ENCODE measurements at places on chromosomes 6 and 20. TPM values are rescaled to one million over a fixed set of nuclear protein-coding genes. Genes with fewer than 3 reads are reported as not detected.

DNA sequence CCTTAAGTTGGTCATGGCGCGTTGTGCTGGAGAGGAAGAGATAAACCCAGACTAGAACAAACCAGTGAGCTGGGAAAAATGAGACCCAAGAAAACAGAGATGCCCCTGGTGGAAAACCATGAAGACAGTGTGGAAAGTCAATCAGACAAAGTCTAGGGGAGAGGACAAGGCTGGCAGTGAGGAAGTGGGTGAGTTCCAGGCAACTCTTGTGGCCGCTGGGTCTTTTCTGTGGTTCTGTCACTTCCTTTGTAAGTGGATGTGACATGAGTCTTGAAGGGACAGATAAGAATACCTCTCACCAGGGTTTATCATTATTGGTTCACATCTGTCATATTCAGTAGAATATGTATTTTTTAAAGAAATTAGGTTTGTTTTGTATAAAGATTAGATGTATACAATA, 738.4 kb downstream of the DHX35 start:
- DNase-seq = no peak

GRCh38 chr6:162409741-162410691, 317.6 kb downstream of the PRKN start:
- no peak for DNase-seq

DNA sequence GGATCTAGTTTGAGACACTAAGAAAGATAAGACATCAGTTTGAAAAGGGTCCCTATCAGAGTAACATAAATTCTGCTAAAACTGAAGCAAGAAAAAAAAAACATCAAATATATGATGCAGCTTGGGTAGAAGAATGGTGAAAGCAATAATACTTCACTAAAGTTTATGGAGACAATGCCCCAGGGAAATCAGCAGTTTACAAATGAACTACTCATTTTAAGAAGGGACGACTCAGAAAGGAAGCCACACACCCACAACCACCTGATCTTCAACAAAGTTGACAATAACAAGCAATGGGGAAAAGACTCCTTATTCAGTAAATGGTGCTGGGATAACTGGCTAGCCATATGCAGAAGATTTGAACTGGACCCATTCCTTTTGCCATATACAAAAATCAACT, 143.5 kb downstream of the TPBG start:
- no peak for DNase-seq

GRCh38 chr20:21048841-21049273, 57.3 kb downstream of the LINC00237 start:
- DNase-seq = peak; percentile 8

DNA sequence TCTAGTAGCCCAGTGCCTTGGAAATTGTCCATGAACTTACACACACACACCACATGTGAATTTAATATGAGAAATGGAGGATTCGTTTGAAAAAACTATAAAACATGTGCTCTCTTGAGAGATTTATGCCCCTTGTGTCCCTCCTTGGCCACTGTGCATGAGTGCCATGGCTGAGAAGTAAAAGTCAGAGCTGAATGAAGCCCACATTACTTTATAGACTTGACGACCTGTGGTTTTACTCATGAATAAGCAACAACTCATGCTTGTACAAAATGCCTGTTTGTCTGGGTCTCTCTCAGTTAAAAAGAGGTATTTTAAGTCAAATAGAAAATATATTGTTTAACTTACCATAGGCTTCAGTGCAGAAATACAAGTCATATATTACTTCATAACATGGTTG, 102.7 kb downstream of the KCNQ5 start:
- no peak for DNase-seq

DNA sequence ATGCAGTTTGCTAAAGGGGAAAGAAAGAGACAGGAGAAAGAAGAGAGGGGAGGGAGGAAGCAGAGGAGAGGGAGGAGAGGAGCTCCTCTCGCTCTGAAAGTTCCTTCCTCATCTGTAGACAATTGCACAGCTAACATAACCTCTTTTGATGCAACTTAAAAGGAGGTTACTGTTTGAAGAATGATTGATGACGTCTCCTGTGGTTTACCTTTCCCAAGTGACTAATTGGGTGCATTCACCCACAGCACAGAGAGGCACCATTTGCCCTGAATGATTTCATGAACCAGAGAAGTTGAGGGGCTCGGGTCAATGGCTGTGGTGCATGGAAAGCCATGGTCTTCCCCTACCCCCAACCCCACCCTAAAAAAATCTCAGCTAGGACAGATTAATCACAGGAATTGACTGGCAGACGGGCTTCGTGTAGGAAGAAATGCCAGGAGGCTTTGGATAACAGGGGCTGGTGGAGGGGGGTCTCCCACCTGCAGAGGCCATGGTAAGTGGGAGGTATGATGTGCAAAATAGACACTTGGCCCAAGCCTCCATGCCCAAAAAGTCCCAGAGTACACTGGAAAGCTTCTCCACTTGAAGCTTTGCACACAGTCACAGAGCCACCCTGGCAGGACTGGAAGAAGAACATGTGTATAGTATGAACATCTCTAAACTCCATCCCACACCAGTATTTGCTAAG, 213.7 kb downstream of the ANKRD60 start:
- peak; percentile 41 for DNase-seq

DNA sequence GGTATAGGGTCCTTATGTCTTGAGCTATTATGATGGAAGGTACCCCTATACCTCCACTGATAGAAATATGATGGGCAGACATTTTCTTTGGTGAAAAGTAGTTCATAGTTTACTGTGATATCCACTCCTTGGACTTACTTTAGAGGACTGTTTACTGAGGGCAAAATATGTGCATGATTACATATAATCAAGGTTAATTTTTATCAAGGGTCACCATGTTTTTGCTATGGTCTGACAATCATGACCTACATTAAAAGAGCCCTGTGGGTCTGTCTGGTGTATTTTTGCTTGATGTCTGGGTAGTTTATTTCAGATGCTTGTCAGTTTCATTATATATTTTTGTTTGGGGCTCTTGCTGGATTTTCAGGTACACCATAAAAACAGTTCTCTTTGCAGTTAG, 40.1 kb downstream of the CDKAL1 start:
- no peak for DNase-seq

- no peak for DNase-seq
These were observed 102.2 kb upstream of the AKAP12 start for GRCh38 chr6:151137542-151137941.

DNA sequence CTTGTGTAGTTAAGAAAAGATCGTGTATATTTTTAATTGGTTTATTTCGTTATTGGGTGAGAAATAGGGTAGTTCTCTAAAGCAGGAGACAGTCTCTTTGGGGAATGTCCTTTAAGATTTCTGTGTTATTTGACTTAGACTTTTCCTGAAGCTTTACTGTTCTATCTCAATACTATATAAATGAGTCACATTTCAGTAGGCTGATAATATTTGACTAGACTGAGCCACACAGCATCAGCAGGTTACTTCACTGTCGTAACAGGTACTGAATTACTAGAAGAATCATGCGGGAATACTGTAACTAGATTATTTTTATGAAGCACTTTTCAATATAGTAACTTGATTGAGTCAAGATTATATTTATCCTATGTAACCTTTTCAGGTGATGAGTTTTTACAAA, 1.4 kb downstream of the SMAP1 start:
- no peak for DNase-seq

DNA sequence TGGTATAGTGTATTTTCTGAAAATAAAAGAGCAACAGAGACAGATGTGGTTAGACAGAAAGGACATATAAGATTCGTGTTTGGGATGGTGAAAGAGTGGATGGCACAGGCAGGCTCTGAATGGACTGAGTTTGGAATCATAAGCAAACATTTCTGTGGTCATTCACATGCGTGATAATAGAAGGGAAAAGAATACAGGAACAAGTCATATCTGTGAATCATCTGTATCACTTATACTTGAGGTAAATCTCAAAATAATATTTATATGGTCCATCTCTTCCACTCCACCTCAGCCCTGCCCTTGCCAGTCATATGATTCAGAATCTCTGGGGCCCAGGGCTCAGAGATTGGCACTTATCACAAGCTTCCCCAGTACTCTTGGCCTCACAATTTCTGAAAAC, 535.1 kb downstream of the BCKDHB start:
- no peak for DNase-seq

DNA sequence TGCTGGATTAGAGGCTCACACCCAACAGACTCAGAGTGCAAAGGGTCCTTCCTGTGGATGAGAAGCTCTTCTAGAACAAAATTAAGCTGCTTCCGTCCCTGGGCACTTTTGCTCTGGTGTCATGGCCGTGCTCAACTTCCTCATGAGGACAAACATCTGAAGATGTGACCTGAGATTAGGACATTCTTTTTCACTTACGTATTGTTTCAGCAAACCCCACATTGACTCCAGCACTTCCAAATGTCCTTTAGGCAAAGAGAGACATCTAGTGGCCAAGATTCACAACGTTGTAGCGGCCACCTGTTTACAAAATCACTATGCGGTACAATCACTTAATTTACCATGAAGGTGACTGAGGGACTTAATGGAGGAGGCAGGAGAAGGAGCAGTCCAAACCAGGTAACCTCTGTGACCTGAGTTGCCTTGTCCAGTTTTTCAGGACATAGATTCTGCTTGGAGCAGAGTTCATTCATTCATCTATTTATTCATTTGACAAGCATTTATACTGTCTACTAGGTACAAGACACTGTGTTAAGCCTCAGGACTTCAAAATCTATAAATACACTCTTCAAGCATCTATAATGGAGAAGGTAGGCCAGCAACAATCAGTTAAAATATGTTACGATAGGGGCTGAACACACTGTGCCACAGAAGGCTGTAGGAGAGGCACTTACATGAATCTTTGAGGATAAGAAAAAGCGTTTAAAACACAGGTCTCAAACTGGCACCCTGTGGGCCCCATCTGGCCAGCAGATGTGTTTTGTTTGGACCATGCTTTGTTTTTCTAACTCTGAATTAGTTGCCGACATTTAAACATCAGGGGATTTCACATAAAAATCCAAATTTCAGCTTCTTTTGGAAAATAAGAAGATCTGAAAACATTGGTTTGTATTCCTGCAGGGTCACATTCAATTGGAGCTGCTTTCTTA, 5.6 kb upstream of the ADGRF1 start:
- peak; percentile 47 for DNase-seq

DNA sequence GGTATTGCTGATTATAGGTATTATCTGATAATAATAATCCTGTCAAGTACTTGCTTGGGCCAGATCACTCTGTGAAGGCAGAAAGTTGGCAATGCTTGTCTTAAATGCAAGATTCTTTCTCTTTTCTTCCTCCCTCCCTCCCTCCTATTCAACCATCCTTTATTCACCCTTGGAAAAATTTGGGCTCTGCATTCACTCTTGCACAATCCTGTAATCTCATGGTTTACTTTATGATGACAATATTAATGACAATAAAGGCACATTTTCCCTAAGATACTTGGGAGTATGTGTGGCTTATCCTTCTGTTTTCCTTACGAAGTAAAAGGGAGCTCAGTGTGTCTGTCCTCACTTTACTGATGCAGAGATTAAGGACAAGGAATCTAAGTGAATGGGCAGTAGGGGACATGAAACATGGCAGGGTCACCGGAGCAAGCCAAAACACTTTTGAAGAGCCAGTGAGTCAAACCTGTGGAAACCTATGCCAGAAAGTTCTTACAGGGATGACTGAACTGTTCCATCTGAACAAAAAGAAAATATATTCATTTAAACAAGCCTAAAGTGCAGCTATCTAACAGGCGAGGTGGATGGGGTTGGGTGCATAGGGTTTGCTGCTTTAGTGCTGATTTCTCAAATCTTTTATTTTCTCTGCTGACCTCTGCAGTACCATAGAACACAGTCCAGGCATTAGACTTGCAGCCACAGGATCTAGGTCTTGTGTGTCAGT, 14.6 kb upstream of the RIPOR2 start:
- DNase-seq = no peak

DNA sequence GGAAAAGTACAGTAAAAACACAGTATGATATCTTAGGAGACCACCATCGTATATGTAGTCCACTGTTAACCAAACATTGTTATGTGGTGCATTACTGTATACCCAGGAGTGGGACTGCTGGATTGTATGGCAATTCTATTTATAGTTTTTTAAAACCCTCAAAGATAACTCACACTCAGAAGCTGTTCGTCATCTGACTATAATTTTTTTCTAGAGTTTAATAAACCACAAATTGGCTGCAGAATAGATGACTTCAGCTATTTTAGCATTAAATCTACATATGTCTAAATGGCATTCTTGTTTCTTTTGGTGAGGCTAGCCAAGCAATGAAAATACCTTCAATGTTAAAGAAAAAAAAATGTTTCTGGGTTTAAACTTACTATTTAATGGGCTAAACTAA, 134.2 kb upstream of the BMP5 start:
- DNase-seq = no peak

DNA sequence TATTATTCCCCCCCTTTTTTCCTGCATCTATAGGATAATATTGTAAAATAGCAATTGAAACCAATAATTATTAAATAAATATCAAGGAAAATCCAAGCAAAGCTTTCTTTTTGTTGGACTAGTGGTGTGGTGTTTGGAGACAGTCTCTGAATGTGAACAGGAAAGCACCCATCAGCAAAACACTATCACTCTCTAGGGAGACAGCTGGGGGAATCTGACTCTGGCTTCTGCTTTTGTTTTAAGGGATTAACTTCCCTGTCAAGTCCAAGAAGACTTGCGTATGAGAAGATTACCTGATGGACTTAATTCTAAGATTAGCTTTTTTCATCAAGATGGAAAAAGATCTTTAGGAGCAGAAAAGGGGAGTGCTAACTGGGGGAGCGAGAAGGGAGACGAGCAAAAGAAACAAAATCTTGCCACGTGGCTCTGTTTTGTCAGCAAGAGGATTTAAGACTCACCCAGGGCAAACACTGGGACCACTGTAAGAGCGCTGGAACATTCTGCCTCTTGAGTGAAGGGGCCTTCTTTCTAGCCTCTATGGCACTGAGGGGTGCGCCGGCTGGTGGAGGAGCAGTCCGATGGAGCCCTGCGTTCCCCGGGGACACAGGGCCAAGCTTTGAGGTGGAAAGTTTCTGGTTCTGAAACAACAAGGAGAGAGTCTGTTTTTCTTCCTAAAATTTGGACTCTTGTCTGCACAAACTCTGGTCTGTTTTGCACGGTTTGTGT, 570 bp downstream of the TULP4 start:
- no peak for DNase-seq

DNA sequence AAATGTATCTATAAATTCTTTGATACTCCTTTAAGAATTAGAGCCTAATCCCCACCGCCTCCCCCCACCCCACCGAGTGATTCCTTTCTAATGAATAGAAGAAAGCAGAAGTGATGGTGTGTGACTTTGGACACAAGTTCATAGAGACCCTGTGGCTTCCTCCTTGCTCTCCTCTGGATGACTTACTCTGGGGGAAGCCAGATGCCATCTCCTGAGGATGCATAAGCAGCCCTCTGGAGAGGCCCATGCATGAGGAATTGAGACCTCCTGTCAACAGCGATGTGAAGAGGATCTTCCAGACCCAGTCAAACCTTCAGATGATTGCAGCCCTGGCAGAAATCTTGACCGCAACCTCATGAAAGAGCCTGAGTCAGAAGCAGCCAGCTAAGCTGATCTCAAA, 21.1 kb downstream of the AHCY start:
- DNase-seq = no peak

- no peak for DNase-seq
These were observed 224.9 kb downstream of the IBTK start for GRCh38 chr6:82022614-82023129.

Gene C6orf132
- polyA plus RNA-seq = 4.8 TPM

Gene FOXA2
- 0.02 TPM for polyA plus RNA-seq

Gene LY6G6F
- polyA plus RNA-seq = not detected

Gene PRSS35
- 0.68 TPM for polyA plus RNA-seq

Data from thymus (tissue), 14 donors.